ENCODE measurements at places on chromosomes 1 and 21.

DNA sequence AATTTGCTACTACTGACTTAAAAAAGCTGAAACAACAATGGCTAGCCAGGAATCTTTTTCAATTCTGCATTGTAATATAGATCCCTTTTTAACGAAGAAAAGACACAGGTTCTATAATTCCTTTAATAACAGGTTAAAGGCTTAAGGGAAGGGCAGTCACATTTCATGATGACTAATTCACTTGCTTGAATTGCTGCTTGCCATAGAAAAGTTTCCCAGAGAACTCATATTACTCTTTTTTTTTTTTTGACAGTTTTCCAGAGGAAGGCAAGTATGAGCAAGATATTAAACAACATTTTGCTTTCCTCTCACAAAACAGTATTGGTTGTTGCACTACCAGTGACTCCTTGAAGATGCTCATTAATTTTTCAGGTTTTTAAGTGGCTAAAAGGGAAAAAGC, 60.9 kb downstream of the IL23R start:
- no peak for DNase-seq

DNA sequence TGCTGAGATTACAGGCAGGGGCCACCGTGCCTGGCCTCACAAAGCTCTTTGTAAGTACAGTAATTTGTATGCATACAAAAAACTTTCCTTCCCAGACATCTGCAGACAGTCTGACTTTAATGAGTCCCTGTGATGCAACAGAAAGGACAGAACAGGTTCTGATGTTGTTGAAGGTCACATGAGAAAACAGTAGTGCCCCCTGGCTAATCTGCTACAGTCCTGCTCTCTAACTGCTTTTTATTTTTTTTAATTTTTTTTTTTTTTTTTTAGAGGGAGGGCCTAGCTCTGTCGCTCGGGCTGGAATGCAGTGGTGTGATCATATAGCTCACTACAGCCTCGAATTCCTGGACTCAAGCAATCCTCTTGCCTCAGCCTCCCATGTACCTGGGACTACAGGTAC, 36.7 kb downstream of the ACBD3 start:
- DNase-seq: no peak

DNA sequence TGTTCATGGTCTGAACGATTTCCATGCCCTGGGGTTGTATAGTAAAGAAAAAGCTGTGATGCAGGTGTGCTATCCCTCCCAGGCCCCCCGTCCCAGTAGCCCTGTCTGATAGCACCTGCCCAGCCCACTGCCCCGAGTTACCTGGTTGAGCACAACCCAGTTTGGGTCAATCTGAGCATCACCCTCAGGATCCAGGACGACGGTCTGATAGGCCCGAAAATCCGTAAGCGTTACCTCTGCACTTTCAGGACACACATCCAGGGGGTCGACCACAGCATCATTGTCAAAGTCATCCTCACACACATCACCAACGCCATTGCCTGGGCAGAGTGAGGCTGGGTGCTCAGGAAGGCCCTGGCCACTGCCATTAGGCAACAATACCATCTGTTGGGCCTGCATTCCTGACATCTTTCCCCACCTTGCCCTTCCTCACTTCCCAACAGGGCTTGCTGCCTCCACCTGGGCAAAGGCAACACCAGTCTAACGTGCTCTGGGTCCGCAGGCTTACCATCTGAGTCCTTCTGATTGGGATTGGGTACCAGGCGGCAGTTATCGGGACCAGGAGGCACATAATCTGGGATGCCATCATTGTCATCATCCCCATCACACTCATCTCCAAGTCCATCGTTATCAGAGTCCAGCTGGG, 9.7 kb downstream of the THBS3 start:
- no peak for DNase-seq

DNA sequence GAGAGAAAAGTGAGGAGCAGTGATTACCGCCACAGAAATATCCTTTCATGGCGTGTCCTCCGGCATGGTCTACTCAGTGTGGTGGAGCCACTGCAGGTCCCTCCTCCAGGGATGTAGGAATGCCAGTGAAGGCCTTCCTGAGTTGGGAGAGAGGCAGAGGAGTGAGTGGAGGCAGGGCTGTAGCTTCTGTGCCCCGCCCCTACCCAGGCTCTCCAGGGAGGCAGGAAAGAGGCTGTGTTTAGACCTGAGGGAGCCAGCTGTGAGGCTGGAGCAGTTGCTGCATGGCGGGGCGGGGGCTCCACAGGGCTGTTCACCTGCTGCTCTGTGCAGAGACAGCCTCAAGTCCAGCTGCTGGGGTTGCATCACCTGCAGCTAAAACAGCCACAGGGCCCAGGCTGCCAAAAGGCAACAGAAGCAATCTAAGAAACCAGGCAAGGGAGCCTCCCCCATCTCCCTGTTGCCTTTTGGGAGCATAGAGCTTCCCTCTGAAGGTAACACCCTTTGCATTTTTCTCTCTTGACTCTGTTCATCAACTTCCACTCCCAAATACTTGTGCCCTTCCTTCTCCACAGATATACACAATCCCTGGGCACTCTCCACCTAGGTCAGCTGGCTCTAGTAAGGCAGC, 801 bp upstream of the ANXA9 start:
- no peak for DNase-seq

- no peak for DNase-seq
These were observed 12.9 kb upstream of the IL19 start for GRCh38 chr1:206757524-206758266.

DNA sequence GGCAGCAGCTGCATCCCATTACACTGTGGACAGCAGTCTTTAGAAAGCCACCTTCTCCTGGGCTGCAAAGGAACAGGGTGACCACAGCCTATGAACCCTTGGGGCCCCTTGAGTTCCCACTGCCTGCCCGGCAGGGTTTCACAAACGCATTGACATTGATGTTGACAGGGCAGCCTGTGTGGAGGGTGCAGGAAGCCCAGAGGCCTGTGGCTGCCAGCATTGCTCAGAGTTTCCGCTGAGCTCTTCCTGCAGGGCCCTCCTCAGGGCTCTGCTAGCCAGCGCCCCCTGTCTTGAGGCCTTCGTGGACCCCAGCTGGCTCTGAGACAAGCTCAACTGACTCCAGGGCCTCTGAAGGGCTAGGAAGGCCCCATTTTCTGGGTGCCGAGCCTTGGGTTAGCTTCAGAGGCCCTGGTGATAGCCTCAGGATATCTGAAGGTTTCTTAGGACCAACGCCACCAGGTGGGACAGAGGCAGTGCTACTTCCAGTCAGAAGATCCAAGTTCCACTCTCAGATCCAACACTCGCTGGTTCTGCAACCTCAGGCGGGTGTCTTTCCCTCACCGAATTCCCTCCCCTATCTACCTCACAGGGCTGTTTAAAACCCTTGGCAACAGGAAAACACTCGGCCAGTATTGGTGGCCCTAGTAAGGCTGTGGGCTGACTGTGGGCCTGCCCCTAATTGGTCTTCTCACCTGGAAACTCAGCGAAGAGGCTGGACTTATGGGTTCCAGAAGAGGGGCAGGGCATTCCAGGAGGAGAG, 27.2 kb upstream of the EPS8L3 start:
- peak; percentile 88 for DNase-seq

- no peak for DNase-seq
These were observed 8.0 kb downstream of the ACBD6 start for GRCh38 chr1:180494370-180494769.

DNA sequence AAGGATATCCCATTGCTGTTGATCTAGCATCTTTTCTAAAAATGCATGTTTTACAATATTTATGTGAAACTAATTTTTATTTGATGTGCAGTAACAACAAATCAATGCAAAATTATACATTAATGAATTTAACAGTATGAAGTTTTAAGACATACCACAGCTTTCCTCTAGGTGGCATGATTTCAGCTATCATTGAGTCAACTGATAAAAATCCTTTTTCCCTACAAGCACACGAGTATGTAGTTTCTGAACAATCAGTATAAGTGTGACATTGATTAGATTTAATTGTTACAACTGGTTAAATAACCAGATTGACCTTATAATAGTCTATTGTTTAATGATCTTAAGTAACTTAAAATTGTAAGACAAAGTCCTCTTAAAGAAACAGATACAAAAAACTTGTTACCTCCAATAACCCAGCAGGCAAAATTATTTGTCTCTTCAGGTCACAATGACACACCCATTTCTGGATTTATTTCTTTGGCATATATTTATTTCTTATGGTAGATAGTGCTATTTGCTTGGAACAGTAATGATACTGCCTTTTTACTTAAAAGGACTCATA, 5.8 kb upstream of the TGFB2 start:
- no peak for DNase-seq

DNA sequence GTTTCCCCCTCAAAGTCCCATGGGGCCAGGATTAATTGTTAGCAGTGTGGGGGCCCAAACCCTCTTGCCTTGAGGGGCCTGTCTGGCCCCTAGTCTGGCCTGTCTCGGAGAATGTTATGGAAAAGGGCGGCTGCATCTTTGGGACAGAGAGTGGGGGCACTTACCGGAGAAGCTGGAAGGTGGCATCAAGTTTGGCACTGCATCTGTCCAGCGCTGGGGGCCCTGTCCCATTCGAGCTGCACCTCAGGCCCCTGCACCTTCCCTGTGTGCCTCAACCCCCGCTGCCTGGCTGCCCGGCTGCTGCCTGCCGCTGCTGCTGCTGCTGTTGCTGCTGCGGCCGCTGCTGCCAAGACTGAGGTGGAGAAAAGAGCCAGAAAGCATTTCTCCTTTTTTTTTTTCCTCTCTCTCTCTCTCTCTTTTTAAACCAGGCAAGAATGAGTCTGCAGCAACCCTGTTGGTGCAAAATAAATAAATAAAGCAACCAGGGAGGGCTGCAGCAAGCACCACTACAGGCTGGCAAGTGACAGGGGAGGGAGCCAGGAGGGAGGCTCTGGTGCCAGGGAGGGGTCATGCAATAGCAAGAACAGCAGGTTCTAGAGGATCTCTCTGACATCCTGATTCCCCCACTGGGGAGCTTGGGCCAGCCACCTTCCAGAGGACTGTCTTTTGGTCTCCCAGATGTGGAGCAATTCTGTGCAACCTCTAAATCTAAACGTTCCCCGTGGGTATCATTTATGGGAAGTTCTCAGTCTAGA, at the start of gene LINGO4:
TSS of gene LINGO4 (minus strand) at position 354 of the 755 bp plus-strand sequence. CDS start 2,715 bp downstream, outside the sequence.
- DNase-seq: no peak

- no peak for DNase-seq
These were observed 99.7 kb upstream of the CD34 start for GRCh38 chr1:208010487-208011071.

- no peak for DNase-seq
These were observed 56.3 kb downstream of the CSMD2 start for GRCh38 chr1:34108711-34109110.

DNA sequence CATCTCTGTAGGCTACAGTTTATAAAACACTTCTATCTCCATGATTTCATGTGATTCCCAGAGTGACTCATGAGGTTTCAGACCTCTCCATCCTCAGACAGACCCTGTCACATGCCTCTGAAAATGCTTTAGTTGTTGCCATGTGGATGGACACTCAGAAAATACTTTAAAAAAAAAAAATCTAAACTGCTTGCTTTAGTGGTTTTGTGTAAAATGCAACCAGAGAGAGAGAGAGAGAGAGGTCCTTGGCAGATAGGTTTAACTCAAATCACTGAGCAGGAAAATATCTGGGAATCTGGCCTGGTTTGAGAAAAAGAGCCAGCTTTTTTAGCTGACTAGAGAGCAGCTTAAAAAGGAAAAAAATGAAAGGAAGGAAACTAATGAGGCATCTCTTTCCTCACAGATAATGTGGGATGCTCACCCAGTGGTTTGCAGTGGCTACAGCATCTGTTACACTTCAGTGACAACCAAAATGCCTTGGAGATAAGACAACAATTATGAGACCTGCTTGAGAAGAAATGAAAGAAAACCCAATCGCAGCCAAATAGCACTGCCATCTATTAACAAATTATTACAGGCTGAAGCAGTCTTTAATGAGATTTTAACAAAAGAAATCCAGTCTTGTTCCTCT, 54.6 kb upstream of the SYT14 start:
- DNase-seq: peak; percentile 9

DNA sequence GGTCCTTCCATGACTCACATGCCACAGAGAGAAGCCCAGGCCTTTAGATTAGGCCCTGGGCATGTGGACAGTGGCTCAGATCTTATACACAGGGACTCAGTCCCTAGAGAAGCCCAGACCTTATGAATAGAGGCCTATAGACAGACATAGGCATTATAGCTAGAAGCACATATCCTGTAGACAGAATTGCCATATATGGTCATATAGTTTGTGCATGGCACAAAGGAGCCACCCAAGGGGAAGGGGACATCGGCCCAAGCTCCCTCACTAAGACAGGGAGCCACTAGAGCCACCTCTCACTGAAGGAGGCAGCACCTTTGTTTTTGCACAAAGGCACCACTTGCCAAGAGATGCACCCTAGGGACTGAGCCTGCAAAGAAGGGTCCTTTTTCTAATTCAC, 2.3 kb upstream of the EFNA3 start:
- DNase-seq: no peak

GRCh38 chr1:12722626-12723025, 6.7 kb downstream of the AADACL3 start:
- DNase-seq: no peak

DNA sequence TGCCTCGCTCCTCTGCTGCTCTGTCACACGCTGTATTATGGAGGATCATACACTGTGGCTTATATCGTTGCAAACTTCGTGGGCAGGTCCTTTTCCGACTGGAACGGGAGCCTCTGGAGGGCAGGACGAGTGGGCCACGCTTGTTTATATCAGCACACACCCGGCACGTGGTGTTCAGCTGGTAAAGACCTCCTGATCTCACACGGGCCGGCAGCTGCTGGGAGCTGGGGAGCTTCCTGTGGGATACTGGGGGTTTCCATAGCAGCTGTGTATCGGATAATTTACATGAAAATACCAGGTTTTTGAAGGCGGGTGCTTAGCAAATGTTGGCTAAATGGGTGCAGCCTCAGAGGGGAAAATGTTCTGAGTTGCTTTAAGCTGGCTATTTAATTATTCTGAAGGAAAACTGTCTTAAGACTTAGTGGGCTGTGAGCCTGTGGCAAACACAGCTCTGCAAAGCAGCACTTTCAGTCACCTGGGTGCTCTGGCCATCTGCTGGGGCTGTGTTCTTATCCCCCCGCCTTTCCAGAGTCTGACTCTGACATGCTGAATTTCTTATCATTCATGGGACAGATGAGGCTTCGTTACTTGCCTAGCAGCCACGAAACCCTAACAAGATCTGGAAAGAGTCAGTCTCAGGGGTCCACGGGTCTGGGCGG, 103.6 kb upstream of the GCLM start:
- DNase-seq: no peak

GRCh38 chr1:162626094-162626493, 6.2 kb upstream of the DDR2 start:
- DNase-seq: no peak

- peak; percentile 31 for DNase-seq
These were observed 31.9 kb downstream of the MAP3K21 start for GRCh38 chr1:233359431-233359830.

GRCh38 chr1:235979716-235980333, 85.1 kb downstream of the NID1 start:
- DNase-seq: no peak

- no peak for DNase-seq
These were observed 45.4 kb upstream of the LRRN2 start for GRCh38 chr1:204730826-204731459.

Measured in left lung (tissue), 14 donors.